ENCODE measurements at places on chromosomes 2 and 18.

DNA sequence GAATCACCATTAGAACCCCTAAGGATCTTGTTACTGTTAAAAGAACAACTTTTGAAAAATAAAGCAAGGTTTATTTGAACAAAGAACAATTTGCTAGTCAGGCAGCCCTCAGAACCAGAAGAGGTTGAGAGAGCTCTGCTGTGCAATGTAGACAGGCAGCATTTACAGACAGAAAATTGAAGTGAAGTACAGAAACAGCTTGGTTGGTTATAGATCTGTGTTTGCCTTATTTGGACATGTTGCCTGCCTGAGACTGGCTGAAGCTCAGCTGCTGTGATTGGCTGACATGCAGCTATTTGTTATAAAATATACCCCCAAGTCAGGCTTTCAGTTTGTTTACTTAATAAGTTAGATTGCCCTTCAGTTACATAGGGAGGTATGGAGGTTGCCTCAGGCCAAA, 12.5 kb downstream of the MSTN start:
- no peak for DNase-seq

DNA sequence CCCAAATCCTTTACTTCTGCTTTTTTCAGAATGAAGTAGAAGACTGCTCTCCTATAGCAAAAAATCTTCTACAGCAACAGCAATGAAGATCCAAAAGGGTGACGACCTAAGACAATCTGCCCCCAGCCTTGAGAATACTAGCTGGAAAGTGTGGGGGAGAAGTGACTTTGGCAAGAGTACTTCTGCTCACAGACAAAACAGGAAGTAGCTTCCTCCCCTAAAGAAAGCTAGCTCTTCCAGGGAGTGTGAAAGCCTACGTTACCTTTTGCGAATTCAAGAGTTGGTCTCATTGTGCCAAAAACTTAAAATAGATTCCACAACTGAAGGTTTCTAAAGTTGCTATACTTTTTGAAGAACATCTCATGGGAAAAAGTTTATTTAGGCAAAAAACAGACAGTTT, 1069.2 kb upstream of the CHAC2 start:
- DNase-seq: no peak

- DNase-seq: no peak
Observed at GRCh38 chr2:180933332-180933731, 47.1 kb upstream of the UBE2E3 start.

- DNase-seq: no peak
Observed at GRCh38 chr2:218343591-218343990, 13.1 kb upstream of the CATIP start.

- DNase-seq: no peak
Observed at GRCh38 chr2:187054501-187055319, 205.7 kb upstream of the ZSWIM2 start.

DNA sequence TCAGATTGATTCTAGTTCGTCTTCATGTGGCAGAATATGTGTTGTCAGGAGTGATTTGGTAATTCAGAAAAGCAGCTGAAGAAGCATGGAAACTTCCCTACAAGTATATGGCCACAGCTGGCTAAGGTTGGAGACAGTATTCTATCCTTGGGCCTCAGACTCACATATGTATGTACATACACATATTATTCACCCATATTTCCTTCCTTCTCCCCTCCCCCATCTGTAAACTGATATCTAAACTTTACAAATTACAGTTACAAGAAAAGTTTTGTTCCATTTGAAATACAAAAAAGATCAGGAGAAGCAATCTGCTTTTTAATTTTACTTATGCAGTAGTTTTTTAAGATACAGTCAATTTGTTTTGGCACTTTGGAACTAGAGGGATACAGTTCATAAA, 3.1 kb downstream of the SP3 start:
- peak; percentile 48 for DNase-seq

GRCh38 chr2:168457190-168457895, 1.3 kb downstream of the CERS6 start:
- DNase-seq: peak; percentile 36

- DNase-seq: no peak
Observed at GRCh38 chr2:223928113-223929006, 16.8 kb downstream of the WDFY1 start.

DNA sequence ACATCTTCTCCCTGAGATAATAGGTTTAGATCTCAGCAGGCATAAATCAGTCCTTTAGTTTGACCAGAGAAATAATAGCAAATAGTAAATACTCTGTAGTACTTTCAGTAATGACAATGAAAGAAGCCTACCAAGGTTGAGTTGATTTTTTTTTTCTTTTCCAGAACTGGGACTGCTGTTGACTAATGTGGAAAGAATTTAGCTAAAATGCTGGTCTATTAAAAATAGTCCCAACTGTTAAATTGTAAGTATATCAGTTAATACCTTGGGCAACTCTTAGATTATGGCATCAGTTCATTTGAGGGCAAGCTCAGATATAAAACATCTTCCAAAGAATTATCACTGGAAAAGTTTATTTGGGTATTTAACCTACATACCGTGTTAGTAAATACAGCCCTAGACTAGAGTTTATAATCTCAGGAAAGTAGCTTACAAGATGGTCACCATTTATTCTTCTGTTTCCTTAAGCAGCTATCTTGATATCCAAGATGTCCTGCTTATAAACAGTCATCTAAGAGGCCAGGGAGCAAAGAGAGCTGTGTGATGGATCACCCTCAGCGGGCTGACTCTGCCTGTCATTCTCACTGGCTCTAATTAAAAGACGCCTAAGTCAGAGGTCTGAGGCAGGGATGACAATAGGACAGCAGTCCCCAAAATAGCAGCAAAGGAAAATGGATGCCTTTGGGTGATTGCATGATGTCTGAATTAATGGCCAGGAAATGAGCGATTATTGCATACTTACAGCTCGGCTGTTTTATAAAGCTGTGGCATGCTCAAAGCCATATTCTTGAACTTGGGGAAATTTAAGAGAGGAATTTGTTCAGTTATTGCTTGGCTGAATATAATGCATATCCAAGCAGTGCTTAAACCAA, 121.3 kb downstream of the MTX2 start:
- no peak for DNase-seq

- peak; percentile 56 for DNase-seq
Observed at GRCh38 chr18:59881728-59882656, 17.8 kb upstream of the PMAIP1 start.

DNA sequence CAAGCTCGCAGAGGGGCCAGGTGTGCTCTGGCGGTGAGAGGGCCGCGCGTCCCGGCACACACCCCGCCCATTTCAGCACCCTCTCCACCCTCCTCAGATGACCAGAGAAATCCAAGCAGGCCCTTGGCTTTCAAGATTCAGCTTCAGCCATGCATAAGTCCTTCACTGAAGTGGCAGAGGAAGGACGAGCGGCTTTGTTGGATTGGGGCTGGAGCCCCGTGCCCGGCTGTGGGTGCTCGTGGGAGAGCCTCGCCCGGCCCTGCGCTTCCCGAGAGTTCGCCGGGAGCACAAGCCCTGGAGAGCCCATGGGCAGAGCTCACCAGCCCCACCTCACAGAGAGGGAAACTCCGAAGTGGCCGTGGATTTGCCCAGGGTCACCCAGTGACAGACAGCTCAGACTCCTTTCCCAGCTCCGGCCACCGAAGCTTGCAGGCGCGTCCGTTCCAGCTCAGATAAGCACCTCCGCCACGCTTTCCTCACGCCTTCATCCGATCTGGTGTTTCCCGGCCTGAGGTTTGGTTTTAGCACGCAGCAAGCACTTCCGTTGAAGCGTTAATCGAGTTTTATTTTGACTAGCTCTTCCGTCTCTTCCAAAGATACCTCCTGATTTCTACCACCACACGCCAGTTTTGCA, 45.6 kb upstream of the MTCL1 start:
- no peak for DNase-seq

GRCh38 chr2:190277234-190278112, 42.2 kb downstream of the HIBCH start:
- DNase-seq: peak; percentile 27

- peak; percentile 65 for DNase-seq
Observed at GRCh38 chr2:101949304-101949703, 42.5 kb upstream of the IL1R2 start.

GRCh38 chr2:236177967-236178889, 10.0 kb upstream of the GBX2 start:
- DNase-seq: peak; percentile 44

- DNase-seq: no peak
Observed at GRCh38 chr2:1694371-1695271, 49.7 kb downstream of the PXDN start.

DNA sequence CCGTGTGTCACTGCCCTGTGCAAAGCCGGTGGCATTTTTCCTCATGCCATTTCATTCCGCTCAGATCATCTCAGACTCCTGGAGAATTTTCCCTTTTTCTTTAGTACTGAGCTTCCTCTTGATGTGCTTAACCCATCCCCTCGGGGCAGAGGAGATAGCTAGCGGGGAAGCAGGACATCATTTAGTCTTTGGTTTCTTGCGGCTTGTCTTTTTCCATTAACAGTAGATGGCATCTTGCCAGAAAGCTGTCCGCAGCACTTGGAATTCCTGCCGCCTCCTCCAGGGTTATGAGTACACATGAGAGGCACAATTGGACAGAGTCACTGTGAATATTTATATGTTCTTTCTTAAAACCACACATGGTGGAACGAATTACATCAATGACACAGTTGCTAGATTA, 226.6 kb downstream of the ALPK2 start:
- DNase-seq: no peak

DNA sequence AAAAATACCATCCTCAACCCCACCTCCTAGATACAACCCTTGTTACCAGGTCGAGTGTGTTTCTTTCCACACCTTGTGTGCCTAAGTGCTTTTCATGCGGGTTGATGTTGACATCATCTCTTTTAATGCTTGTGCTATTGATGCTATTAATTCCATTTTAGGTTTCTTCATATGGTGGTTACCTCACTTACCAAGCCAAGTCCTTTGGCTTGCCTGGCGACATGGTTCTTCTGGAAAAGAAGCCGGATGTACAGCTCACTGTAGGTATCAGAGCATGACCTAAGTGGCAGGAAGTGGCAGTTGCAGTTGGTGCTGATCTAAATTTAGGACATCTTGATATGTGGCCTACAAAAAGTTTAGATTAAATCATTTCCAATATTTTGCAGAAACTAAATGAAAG, 149.9 kb upstream of the TTC39C start:
- peak; percentile 54 for DNase-seq

- DNase-seq: no peak
Observed at GRCh38 chr18:11500153-11501122, 109.0 kb upstream of the SLC35G4 start.

DNA sequence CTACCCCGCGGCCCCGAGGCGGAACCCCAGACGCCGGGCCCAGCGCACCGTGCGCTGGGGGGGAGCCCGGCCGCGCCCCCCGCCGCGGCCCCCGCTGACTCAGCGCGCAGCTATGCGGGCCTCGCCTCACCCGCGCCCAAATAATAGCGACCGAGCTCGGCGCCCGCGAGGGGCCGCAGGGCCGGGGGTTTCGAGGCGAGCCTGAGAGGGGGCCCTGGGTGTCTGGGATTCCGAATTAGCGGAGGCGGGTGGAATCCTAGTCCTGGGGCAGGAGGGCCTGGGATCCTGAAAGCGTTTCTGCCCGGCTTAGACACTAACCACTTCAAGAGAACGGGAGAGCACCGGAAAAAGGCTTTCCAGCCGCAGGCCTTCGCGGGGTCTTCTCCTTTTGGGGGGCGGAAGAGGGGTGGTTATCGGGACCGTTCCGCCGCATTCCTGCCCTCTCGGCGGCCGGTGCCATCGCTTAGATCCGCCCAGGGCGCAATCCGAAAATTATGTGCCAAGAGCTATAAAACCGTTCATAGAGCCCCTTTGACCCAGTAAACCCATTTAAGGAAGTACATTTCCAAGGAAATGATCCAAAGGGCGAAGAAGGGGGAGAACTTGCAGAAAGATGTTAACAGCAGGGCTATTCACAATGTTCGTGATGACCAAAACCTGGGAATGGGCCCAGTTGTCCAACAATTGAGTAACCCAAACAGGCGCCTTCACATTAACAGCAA, 681 bp upstream of the ROCK2 start:
- DNase-seq: no peak

- DNase-seq: no peak
Observed at GRCh38 chr2:105338020-105338385, 663 bp downstream of the C2orf49 start.

GRCh38 chr2:231597014-231597611, 4.4 kb downstream of the TEX44 start:
- no peak for DNase-seq

DNA sequence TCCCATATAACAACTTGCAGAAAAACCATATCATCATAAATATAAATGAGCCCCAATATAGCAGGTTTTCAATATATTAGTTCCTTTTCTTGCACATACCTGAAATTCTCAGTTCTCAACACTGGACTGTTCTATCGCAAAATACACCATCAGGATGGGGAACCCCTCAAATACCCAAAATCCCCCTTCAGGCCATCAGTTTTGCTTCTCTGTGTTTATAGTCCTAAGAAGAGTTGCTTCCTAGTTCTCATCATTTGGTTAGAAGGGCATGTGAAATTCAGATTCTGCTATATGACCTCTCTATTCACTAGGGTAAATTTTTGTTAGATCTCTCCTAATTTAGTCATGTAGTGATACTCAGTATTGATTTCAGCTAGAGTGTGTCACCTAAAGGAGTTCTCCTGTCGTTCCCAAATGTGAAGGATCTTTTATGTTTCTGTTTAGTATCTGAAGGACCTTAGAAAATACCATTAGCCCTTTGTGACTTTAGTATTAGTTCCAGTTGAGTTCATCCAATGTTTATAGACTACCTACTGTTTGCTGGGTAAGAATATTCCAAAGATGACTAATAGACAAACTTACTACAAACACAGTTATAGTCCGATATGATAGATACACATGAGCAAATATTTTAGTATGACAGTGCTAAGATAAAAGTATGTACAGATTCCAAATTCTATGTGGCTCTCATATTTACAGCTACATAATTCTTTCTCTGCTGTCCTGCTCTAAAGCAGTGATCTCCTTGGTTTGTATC, 115.8 kb downstream of the TTC27 start:
- no peak for DNase-seq

- peak; percentile 78 for DNase-seq
Observed at GRCh38 chr2:237421542-237422116, 7.7 kb upstream of the COL6A3 start.

DNA sequence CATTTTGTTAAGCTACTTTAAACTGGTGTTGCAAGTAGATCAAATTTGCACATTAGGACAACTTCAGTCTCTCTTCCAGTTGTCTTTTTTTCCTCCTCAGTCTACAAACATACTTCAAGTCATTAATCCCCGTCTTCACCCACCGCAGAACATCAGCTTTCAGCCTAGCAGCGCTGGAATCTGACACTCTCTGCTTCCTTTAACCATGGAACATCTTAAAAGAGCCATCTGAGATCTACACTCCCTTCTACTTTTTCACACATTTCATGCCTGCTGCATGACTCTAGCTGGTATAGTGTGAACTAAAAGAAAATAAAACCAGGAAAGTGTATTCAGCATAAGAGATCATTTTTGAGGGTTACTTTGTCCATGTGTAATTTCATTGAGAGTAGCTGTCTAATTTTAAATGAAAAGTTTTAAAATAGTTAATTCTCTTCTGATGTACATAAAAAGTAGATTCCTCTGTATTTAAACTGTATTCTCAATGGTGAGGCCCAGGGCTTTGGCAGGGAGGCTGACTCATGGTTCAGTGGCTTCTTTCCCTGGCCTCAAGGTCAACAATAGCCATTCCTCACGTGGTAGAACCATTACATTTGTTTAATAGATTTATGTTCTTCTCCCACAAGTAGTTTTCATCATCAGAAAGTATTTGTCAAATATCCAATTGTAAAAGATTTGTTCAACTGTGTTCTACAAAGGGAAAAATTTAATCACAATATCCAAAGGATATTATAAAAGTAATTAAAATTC, 16.5 kb downstream of the SGPP2 start:
- DNase-seq: no peak

Measured in activated CD4-positive, alpha-beta T cell treated with anti-CD3 and anti-CD28 coated beads, Interleukin-2, amount 50 U/mL, for 16 hours (primary cell).